ENCODE measurements at places on chromosomes 7 and 10. TPM values are rescaled to one million over a fixed set of nuclear protein-coding genes. Genes with fewer than 3 reads are reported as not detected.

Gene TMEM72
- polyA plus RNA-seq, result not detected

GRCh38 chr7:1275451-1276381, 43.0 kb downstream of the UNCX start:
- DNase-seq, result no peak

Gene MUC12
- 0.81 TPM for polyA plus RNA-seq

Gene DNAH11
- polyA plus RNA-seq, result not detected

DNA sequence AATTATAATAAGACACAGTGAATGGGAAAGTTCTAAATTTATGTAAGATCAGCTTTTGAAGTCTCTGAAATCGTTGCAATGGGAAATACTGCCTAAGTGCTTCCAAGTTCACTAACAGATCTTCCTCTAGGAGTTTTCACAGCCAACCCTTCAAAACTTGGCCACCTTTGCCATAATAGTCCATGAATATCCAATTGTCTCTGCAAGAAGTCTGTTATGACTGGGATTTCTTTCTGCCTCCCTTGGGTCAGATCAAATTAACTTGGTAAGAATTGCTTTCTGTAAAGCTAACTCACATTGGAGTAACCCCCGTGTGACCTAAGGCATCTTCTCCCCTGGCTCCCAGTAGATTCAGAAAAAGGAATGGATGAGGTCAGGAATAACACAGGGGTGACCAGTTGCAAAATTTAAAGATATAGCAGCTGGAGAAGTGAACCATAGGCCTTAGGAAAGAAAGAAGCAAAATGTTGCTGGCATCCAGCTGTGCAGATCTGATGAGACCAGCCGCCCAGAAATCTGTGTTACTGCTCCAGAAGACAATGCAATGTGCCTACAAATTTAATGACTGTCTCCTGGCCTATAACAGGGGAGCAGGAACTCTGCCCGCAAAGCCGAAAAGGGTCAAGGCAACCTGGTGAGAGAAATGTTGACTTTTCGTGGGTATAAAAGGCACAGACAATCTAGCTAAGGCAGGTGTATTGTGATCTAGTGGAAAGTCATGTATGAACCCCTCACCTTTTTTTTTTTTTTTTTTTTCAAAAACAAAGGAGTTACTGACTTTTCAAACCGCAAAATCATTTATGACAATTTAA, 7.5 kb upstream of the OPTN start:
- DNase-seq, result no peak

Gene LIPK
- not detected for polyA plus RNA-seq

Gene TCAF2
- polyA plus RNA-seq, result 4.6 TPM

GRCh38 chr7:26681819-26682418, 182.5 kb downstream of the SKAP2 start:
- DNase-seq, result peak; percentile 56

Measured in B cell (primary cell).